ENCODE measurements at places on chromosomes 12 and 14.

GRCh38 chr12:68745376-68745903, 536 bp upstream of the SLC35E3 start:
- no peak for DNase-seq

DNA sequence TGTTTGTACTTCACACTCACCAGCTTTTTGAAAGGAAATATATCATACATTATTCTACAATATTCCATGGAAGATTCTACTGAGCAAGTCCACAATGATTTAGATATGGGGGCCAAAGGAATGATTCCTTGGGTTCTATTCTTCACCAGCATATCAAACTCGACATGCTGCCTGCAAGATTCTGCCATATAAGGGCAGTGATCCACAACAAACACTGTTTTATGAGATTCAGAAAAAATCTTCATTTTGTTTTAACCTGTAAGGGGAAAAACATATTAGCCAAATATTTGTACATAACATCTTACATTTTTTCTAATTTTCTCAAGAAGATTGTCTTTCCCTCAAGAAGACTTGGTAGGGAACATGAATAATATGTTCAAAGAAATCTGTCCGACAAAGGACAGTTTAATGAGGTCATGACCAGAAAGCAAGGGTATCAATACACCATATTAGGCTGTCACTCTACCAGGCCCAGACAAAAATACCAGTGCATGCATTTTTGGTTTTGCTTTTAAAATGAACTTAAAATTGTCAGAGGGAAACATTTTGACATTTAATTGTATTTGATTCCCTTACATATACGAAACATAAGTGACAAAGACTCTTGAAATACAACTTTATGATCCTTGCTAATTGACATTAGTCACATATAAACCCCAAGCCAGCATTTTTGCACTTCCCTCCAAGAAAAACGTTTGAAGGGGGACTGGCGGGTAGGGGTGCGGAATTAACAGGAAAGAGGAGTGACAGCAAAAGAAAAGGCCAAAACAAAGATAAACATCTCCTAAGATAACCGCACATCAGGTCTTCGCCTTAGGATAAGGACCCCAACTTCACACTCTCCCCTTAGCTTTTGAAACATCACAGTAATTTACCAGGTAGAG, 980 bp downstream of the INTS13 start:
- DNase-seq, result no peak

- DNase-seq, result no peak
Observed at GRCh38 chr12:111055181-111055880, 135.0 kb upstream of the MYL2 start.

- DNase-seq, result no peak
Observed at GRCh38 chr12:92457458-92458180, 245.2 kb upstream of the PLEKHG7 start.

GRCh38 chr12:10392394-10392930, 2.6 kb upstream of the KLRK1 start:
- DNase-seq, result no peak

DNA sequence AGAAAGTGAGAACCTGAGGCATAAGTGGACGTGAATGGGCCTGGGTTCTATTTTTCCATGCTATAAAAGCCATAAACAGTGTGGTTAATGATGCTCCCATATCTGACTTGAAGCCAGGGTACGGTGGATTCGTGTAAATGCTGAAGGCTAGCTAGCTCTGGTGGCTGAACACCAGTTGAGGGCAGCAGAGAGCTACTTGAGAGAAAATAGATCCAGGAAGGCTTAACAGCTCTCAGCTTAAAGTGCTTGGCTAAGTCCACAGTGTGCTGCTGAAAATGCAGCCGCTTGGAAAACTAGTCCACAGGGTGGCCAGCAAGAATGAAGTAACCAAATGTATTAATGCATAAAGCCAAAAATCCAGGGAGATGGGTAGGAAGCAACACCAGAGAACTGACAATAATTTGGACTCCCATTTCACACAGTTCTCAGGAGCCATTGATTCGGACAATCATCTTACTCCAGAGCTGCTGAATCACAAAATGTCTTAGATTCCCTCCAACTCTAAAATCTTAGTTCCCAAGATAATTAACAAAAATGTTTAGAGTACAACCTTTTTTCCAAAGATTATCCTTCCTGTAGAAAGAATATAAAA, 15.0 kb upstream of the FOXG1 start:
- no peak for DNase-seq

DNA sequence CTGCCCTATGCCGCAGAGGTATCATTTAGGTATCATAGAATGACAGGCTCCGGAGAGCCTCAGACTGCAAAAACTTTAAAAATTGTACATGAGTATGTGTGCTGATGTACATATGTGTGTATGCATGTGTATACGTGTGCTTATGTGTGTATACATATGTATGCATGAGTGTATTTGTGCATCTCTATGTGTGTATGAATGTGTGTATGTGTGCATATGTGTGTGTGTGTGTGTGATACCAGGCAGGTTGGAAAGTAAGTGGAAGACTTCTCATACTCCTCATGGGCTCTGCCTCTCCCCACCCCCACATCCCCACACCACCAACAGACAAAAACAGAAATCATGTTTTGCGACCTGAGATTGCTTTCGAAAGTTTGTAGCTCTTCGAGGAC, 621 bp upstream of the TMEM117 start:
- no peak for DNase-seq

GRCh38 chr14:79834868-79835267, 376.4 kb downstream of the DIO2 start:
- DNase-seq, result no peak

GRCh38 chr12:57325395-57325794, 74.4 kb upstream of the STAC3 start:
- DNase-seq, result no peak

DNA sequence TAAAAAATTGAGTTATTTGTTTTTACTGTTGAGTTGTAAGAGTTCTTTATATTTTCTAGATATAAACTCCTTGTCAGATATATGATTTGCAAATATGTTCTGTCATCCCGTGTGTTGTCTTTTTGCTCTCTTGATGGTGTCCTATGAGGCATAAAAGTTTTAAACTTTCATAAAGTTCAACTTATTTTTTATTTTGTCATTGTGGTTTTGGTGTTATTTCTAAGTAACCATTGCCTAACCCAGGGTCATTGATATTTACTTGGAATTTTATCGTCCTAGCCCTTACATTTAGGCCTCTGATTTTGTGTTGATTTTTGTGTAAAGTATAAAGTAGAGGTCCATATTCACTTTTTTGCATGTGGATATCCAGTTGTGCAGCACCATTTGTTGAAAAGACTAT, 63.1 kb downstream of the SRGAP1 start:
- no peak for DNase-seq

GRCh38 chr12:40831916-40832315, 139.7 kb downstream of the CNTN1 start:
- DNase-seq, result no peak

DNA sequence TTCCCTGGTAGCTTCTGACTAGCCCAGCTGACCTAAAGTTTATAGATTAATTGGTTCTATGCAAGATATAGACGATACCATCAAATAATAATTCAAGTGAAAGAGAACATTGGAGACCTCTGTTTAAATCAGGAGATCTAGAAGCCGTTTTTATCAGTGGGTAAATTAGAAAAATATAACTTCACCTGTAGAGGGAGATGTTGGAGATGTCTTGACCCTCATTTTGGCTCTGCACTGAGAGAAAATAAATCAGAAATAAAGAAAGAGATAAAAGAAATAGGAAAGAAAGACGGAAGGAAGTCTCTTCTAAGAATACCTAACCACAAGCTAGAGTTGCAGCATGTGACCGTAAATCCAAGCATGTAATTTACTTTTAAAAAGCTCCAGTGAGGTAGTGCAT, 684.5 kb downstream of the C12orf50 start:
- DNase-seq, result no peak

All from stimulated activated CD4-positive, alpha-beta T cell treated with anti-CD3 and anti-CD28 coated beads, Interleukin-12 subunit alpha, Interleukin-12 subunit beta, amount 100 ng/mL, for 24 hours (primary cell).